Heart right ventricle (tissue), 16 donors: ENCODE measurements at places on chromosomes 6 and 20.

DNA sequence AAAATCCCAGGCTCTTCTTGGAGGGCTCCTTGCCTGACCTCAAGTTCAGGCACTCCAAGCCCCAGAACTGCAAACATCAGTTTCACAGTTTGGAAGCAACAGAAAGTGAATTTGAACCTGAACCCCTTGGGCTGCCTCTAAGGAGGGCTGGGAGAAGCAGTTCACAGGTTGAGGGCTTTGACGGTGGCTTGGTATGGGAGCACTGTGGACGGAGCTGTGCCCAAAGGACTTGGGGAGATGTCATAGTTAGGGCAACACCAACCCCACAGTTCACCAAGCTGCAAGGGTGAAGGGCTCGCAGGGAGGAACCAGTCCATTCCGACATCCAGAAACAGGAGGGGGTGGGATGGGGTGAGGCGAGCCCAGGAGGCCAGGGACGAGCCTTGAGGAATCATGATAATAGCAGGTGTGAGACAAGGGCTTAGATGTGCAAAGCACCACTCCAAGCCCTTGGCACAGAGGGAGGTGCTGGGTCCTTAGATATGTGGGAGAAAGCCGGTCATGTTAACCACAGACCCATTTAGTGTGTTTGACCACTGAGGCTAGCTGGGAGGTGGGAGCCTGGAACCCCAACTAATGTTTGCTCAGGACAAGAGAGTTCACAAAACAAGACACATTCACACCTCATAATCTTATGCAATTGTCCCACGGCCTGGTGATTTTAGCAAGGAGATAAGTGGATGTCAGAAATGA, 4.3 kb downstream of the CEBPB start:
- H3K27ac ChIP-seq: peak overlapping the region; percentile 99
- no peak for DNase-seq
- peaks cover 30% of the 10 kb centered on the region for H3K4me1 ChIP-seq

GRCh38 chr6:9103876-9104521, 668.7 kb upstream of the SLC35B3 start:
- no peak overlapping the region for H3K27ac ChIP-seq
- DNase-seq: no peak
- H3K4me3 ChIP-seq: no peak overlapping the region
- H3K4me1 ChIP-seq: no peaks in the 10 kb centered on the region

DNA sequence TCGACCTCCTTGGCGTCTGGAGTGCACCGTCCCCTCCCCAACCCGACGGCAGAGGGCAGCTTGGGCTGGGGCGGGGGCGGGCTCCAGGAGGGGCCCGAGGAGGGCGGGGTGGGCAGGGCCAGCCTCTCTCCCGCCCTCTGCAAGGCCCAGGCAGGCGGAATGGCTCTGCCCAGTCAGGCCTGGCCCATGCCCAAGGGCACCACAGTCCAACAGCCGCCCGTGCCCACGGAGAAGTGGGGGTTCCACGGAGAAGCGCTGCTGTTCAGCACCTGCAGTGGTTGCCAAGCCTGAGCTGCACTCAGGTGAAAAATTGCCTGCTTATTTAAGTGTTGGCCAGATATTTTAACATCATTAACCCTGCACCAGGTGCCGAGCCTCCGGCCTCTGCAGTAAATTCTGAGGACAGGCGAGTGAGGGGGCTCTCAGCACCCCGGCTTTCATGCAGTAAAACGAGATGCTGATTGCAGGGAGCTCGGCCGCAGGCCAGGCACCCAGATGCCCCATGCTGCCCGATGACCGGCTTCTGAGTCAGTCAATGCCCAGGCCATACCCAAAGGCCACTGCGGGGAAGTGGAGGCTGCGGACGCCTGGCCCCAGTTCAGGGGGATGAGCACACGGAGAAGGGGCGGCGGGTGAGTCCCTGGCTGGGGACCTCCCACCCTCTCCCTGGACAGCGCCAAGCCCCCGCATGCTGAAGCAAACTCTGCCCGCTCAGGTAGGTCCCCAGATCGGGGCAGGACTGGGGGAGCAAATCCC, at the start of gene SRMS:
TSS of gene SRMS (minus strand) at position 25 of the 756 bp plus-strand sequence. CDS start 286 bp downstream, outside the sequence.
- peaks cover 69% of the 10 kb centered on the region for H3K27me3 ChIP-seq
- DNase-seq: no peak
- no peak within 1 kb of the TSS for H3K4me3 ChIP-seq
- H3K4me1 ChIP-seq: no peaks in the 10 kb centered on the region
- no peaks in the 10 kb centered on the region for H3K36me3 ChIP-seq

DNA sequence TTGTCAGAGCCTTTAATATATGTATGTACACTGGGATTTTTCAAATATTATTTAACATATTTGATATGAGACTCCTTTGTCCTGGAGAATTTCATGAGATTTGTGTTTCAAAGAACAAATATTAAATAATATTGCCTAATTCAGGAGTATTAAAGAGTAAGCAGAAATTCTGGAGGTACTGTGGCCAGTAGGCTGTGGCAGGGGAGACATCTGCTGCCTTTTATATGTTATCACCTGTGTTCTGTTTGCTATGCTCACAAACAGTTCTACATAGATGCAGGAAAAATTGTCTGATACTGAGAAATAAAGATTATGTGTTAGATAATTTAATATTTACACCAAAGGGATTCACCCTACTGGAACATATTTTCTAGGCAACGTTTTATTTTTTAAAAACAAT, 395.4 kb upstream of the SLC35B3 start:
- H3K27me3 ChIP-seq: no peaks in the 10 kb centered on the region
- no peaks in the 10 kb centered on the region for H3K4me1 ChIP-seq
- no peak overlapping the region for H3K4me3 ChIP-seq
- H3K27ac ChIP-seq: no peak overlapping the region

DNA sequence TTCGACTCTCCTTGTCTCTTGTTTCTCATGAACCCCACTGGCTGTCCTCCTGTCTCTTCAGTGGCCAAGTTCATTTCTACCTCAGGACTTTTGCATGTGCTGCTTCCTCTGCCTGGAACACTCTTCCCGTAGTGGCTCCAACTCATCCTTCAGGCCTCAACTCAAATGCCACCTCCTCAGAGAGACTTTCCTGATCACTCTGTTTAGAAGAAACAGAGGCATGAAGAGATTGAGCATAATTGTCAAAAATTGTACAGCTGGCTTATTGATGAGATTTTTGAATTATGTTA, 17.5 kb upstream of the SLC9A8 start:
- peaks cover 5% of the 10 kb centered on the region for H3K4me1 ChIP-seq
- H3K36me3 ChIP-seq: no peaks in the 10 kb centered on the region
- no peak for DNase-seq
- no peak overlapping the region for H3K27ac ChIP-seq
- no peaks in the 10 kb centered on the region for H3K27me3 ChIP-seq
